ENCODE measurements at places on chromosomes 12 and 14.

DNA sequence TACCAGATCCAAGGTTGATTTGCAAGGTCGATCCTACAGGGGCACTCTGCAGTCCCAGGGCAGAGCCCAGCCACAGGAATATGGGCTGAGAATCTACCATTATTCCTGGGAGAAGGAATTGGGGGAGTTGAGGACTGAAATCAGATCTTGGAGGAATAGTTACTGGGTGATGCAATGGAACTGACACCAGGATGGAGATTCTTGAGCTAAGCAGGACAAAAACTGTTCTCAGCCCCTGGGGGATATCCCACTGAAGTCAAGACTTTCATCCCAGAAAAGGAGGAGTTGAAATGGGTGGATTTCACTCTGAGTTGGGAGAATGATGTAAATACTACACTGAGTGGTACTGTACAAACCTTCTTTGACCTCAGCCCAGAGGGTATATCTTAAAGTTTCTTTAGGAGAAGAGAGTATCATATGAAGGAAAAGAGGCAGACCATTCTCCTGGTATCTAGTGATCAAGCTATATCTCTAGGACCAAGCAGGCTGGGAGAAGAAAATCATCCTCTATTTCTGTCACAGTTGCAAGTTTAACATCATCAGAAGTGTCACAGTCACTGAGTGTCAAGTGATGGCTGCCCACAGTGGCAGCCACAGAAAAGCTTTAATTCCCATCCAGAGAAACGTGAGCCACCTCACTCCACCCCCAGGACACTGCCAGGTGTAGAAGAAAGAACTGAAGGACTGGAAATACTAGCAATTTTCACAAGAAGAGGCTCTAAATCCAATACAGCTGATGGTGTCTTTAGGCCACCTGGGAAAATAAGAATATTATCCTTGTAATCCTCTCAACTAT lies 181.9 kb downstream of the NUAK1 start:
- no peak for DNase-seq

DNA sequence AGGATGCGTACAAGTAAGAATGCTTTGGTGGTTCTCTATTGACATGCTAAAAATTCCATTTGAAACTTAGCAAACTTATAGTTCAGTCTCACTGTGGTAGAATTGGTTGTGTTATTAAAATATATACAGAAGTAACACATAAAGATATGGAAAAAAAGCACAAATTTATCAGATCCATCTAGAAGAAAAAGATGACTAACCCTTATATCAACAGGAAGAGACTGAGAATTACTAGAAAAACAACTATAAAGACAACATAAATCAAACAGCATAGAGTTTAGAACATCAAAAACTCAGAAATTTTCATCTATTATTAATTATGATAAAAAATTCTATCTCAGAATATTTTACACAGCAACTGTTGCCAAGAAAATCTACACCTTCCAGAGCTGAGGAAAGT lies 491.0 kb downstream of the ETNK1 start:
- no peak for DNase-seq

- no peak for DNase-seq
Observed at GRCh38 chr12:98651328-98651727, 6.2 kb downstream of the APAF1 start.

- DNase-seq, result no peak
Observed at GRCh38 chr12:46456356-46457334, 84.1 kb upstream of the SLC38A2 start.

- DNase-seq, result no peak
Observed at GRCh38 chr14:57797160-57797559, 68.7 kb downstream of the SLC35F4 start.

- DNase-seq, result no peak
Observed at GRCh38 chr12:47824198-47824597, 4.5 kb upstream of the HDAC7 start.

- DNase-seq, result no peak
Observed at GRCh38 chr12:32036477-32037263, 70.0 kb upstream of the BICD1 start.

DNA sequence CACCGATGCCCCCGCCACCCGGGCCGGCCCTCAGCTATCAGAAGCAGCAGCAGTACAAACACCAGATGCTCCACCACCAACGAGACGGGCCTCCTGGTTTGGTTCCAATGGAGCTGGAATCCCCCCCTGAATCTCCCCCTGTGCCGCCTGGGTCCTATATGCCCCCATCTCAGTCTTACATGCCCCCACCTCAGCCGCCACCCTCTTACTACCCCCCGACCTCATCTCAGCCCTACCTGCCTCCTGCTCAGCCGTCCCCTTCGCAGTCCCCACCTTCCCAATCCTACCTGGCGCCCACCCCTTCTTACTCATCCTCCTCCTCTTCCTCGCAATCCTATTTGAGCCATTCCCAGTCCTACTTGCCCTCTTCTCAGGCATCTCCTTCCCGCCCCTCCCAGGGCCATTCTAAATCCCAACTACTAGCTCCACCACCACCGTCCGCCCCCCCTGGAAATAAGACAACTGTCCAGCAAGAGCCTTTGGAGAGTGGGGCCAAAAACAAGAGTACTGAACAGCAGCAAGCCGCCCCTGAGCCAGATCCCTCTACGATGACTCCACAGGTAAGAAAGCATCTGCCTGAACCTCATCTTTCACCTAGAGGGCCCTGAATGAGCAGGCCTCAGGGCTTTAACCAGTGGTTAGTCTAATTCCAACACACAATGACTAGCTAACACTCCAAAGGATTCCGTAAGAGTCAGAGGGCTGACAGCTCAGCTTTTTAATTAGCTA lies 851 bp downstream of the YLPM1 start:
- no peak for DNase-seq

GRCh38 chr14:56153267-56153666 lies 35.1 kb downstream of the PELI2 start:
- DNase-seq, result no peak

GRCh38 chr12:98893126-98893674 lies 248.1 kb downstream of the APAF1 start:
- DNase-seq, result no peak

GRCh38 chr14:21263284-21264024 lies 5.8 kb downstream of the HNRNPC start:
- DNase-seq, result no peak

DNA sequence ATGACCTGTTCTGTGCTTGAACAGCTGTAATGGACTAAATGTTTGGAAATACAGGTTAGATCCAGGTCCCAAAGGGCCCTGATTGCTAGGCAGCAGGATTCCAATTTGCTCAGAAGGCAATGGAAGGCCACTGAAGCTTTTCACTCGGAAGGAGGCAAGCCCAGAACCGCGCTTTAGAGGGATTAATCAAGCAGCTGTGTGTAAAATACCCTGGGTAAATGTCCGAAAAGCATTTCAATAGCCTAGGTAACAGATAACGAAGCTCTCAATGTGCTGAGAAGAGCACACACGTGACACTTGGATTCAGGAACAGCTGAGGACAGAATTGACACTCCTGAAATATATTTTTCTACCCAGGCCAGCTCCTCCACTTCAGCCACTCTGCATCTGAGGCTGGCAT lies 436.1 kb downstream of the TMEM132D start:
- no peak for DNase-seq
